ENCODE measurements at places on chromosomes 2 and 18.

- DNase-seq, result no peak
These were observed 11.2 kb downstream of the ARID5A start for GRCh38 chr2:96547731-96548171.

DNA sequence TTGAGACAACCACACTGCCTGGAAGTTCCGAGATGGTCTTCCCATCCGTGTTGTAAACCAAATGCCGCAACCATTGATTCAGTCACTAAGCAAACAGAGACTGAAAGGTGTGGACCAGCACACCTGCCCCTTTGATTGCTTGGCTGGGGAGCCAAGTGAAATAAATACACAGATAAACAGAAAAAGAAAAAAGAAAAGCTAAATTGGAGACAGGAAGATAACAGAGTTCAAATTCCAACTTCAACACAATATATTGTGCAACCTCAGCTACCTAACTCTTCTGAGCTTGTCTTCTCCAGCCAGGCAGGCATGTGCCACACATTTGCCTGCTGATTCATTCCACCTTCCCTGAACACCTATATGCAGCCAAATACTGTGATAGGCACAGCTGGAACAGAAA is 110.9 kb downstream of the PID1 start:
- no peak for DNase-seq

DNA sequence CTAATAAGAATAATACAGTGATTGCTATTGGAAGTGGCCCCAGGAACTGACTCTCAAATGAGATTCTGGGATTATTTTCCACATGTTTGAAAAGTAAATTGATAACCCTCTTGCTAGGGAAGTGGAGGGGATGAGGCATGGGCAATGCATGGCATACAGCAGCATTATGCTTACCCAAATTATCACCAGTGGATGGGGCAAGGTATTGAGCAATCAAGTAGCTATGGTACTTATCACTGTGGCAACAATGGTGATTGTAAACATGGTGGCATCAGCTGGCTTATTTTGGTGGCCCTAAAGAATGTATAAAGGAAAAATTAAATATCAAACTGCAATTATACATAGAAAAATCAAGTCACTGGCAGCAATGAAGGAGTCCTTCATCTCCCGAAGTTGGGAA is 155.1 kb downstream of the FIGN start:
- no peak for DNase-seq

GRCh38 chr2:74777161-74777900 is 56.6 kb upstream of the HK2 start:
- DNase-seq, result no peak

GRCh38 chr2:6352906-6353515 is 512.7 kb downstream of the CMPK2 start:
- DNase-seq, result no peak

- no peak for DNase-seq
These were observed 33.6 kb upstream of the SNED1 start for GRCh38 chr2:240964704-240965295.

DNA sequence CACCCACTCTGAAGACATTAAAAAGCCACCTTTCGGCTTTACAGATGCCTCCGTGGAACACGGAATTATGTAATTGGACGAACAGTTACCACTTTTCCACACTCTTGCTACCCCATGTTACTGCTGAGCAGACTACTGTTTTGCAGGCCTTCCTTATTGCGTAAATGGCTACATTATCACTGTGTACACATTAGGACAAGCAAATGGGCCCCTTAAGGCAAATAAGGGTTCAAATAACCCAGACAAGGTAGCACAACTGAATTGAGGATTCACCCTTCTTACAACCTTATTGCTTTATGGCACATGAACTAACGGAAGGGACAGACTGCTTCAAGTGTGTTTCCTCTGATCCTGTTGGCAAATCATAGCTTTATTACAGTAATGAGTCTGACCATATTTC is 832.2 kb upstream of the FANCL start:
- no peak for DNase-seq

GRCh38 chr2:23617167-23617810 is 232.3 kb downstream of the KLHL29 start:
- peak; percentile 47 for DNase-seq

DNA sequence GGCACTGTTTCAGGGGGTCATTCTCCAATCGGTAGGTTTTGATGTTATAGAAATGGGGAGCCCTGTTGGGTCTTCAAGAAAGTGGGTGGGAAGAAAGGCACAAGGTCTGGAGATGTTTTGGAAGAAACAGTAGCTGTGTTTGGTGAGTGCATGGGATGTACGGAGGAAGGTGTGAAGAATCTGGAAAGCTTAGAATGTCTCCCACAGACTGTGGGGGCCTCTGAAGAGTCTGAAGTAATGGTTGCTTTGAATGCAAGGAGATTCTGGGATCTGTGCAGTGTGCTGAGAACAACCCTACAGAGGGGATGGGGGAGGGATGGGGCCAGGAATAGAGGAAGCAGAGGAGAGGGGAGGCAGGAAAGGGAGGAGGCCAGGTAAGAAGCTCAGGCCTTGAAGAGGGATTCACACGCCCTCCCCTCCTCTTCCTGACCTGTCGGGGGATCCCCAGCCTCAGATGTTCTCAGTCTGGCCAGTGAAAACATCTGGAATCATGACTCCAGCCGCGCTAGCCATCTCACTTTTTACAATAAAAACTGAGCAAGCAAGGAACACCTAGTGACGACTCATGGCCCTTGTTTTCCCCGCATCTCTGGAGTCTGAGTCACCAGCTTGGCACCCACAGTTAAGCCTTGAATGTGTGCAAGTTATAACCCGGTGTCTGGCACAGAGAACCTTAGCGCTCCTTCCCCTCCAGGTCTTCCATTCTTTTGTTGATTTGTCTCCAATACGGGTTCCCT is 74.2 kb downstream of the SH3BP4 start:
- DNase-seq, result no peak

GRCh38 chr18:75066021-75066880 is 142.7 kb downstream of the PTGR3 start:
- no peak for DNase-seq

GRCh38 chr18:57561728-57562423 is 24.6 kb downstream of the FECH start:
- peak; percentile 66 for DNase-seq

- DNase-seq, result no peak
These were observed 1.1 kb downstream of the CNDP2 start for GRCh38 chr18:74497324-74497676.

DNA sequence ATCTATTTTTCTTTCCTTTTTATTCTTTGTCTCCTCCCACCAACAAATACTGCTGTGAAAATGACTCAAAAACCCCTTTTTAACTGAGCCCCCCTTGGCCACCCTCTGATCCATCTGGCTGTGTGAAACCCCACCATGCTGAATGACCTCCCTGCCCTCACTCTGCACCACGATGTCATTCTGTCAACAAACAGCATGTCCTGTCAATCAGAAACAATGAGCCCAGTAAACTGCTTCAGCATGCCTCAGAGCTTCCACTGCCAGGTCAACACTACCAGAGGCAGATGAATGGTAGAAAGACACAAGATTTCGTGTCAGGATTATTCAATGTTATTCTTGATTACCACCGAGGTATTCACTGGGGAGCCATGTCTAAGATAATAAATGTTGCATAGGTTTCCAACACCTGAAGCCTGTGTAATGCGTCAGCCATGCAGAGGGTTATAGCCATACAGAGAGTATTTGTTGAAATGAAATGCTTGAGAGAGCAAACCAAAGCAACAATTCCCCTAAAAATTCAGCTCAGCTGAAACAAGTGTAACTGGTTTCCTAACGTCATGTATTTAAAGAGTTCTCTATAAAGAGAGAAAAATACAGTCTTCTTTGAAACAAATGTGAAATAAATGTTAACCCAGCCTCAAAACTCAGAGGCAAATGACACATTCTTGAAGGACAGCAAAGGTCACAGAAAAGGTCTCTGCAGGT is 76.7 kb downstream of the LRP2 start:
- no peak for DNase-seq

GRCh38 chr2:232632904-232633412 is 446 bp upstream of the EFHD1 start:
- no peak for DNase-seq

- no peak for DNase-seq
These were observed 363.5 kb downstream of the GRB14 start for GRCh38 chr2:164257742-164258141.

GRCh38 chr2:192087398-192087958 is 107.3 kb downstream of the TMEFF2 start:
- DNase-seq, result no peak

- peak; percentile 12 for DNase-seq
These were observed 258.6 kb downstream of the CTNNA2 start for GRCh38 chr2:79771493-79771892.

- no peak for DNase-seq
These were observed 4.1 kb upstream of the RBM45 start for GRCh38 chr2:178108176-178108575.

DNA sequence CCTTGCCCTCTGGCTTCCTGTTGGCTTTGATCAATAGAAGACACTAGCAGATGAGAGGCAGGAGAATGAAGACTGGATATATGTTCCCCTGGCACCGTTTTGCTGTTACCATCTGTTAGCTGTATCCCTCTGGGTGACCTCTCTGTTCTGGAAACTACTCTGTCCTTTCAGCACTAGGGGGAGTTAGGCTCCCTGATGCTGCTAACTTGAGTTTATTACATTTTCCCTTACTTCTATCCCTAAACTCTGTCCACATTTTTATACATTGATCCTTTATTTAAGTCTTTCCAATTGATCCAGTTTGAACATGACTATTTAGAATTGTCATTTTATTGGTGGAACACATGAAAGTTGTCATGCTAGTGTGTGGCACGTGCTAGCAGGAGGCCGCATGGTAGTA is 1014.3 kb upstream of the CDH2 start:
- no peak for DNase-seq

GRCh38 chr2:136319651-136320050 is 201.7 kb upstream of the CXCR4 start:
- no peak for DNase-seq

GRCh38 chr2:241378816-241379215 is 22.7 kb downstream of the FARP2 start:
- no peak for DNase-seq

- no peak for DNase-seq
These were observed 26.9 kb downstream of the MAIP1 start for GRCh38 chr2:199982126-199982843.

DNA sequence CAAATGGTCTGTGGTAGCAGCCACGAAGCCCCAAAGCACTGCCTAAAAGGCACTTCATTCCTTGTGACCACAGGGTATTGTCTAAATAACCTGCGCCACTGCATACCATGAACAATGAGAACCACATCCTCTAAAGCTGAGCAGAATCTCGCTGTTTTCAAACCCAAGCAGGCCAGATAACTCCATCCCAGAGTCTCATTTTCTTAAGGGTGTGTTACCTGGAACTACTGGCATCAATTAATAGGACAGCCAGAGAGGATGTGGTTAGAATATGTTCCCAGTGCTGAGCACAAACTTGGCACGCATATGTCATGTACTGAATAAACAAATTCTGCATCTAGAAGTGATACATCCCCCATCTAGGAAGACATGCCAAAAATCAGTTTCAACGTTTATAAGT is 13.0 kb downstream of the VPS4B start:
- DNase-seq, result no peak

DNA sequence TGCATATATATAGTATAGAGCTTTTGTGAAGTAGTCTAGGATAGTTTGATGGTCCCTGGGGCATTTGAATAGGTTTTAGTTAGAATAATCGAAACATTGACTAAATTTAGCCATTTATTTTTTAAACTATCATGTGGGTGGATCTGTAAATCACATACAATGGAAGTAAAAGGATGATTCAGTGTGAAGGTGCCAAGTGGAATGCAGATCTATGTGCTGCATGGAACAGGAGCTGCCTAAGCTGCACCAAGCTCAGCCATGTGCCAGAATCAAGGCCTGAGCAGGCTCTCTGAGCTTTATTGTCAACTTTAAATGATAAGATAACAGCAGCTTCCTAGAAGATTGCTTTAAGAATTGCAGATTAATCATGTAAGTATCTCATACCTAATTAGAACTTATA is 1996.2 kb upstream of the PIK3C3 start:
- no peak for DNase-seq

GRCh38 chr2:172993931-172994717 is 81.5 kb upstream of the MAP3K20 start:
- DNase-seq, result no peak

DNA sequence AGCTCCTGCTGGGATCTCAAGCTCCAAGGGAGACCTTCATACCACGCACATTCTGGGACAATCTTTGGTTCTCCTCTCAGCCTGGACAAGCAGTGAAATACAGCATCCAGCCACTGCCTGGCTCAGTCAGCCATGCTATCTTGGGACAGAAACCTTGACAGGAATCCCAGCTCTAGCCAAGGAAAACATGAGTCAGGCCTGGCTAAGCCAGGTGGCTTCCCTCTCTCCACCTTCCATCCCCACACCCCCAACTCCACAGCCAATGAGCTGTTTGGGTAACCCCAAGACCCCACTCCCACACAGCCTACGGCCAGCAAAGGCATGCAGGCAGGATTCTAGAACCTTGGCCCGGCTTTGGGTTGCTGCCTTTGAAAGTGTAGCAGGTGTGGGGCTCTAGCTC is 64.9 kb downstream of the MCFD2 start:
- DNase-seq, result no peak

GRCh38 chr2:211035548-211036185 is 479.3 kb downstream of the CPS1 start:
- peak; percentile 12 for DNase-seq

DNA sequence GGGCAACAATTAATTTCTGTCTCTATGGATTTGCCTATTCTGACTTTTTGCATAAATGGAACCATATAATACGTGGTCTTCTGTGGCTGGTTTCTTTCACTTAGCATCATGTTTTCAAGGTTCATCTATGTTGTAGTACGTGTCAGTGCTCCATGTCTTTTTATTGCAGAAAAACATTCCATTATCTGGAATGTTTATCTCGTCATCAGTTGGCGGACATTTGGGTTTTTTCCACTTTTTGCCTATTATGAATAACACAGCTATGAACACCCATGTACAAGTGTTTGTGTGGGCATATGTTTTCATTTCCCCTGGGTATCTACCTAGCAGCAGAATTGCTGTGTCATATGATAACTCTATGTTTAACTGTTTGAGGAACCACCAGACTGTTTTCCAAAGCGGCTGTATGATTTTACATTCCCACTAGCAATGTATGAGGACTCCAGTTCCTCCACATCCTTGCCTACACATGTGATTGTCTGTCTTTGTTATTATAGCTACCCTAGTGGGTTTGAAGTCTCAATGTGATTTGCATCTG is 49.9 kb downstream of the MYO7B start:
- no peak for DNase-seq

DNA sequence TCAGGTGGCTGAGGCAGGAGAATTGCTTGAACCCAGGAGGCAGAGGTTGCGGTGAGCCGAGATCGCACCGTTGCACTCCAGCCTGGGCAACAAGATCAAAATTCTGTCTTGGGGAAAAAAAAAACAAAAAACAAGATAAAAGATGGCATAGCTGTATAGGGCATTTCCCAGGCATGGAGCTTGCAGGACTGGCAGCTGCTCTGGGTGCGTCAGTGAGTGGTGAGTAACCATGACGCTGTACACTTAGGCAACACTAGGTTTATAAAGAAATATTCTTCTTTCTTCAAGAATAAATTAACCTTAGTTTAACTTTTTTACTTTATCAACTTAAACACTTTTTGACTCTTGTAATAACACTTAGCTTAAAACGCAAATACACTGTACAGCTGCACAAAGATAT is 15.4 kb downstream of the TGOLN2 start:
- no peak for DNase-seq

Data from NCI-H510A treated with DMSO at 0.1 percent for 48 hours (cell line).